WERI-Rb-1 (cell line): ENCODE measurements at places on chromosomes 7 and 10.

- no peak for DNase-seq
These were observed 40.9 kb downstream of the ITIH5 start for GRCh38 chr10:7625836-7626235.

DNA sequence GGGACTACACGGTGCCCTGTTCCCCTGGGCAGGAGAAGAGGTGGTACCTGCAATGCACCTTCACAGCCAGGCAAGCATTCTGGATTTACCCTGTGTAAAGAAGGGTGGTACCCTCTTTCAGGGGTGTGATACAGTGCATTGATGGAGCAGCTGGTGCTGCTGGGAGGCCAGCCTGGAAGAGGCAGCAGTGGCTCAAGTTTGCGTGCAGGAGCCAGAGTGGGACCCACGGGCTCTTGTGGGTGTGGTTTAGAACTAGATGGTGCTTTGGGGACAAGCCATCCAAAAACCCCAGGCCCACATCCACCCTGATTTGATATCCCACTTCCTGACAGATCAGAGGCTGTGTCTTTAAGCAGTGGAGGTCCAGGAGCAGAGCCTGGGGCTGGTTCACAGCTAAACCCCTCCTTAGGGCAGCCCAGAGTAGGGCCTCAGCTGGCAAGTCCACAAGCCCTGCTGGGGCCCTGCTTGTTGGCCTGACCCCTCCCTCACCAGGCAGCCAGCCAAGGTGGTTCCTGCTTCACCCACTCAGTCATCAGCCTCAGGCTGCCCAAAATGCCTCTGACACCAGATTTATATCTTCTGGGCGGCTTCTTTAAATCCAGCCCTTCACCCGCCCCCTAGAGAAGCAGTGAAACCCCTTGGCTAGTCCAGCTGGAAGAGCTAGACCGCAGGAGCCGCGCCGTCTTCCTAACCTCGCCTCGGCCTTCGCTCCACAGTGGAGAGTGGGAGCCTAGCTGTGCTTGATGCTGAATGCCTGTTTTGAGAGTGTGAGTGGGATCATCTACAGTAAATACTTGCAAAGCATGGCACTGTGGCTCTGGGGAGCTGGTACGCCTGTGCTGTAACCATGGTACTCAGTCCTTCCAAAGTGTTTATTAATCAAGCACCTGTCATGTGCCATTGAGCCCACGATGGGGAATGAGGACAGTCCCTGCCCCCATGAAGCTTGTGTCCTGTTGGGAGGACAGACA is 1.4 kb upstream of the ASIC3 start:
- no peak for DNase-seq

DNA sequence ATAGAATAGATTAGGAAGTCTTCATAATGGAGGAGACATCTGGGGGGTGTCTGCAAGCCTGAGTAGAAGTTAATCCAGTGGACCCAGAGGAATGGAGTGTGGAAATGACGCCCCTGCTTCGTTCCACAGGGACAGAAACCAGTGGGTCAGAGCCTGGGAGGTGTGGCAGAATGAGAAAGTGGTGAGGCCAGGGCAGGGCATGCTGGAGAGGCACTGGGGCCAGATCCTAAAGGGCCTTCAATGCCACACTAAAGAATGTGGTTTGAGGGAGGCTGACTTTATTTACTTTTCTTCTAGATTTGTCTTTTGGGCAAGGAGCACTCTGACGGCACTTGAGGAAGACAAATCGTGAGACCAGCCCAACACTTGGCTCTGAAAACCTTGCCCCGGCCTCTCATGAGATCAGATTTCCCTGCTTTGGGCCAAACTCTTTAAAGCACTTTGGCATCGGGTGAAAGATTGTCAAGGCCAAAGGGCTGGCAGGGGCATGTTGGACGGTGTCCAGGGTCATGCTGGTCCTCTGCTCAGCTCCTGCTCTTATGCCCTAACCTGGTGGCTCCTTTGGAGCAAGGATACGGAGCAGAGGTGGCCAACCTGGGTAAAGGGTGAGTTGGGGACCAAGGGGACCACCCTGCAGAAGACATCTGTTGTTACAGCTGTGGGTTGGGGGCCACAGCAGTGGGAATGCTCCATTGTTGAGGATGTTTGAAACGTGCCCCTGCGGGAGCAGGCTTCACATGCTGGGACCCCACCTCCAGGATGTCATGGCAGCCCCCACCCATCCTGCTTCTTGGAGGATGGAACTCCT is 157.0 kb upstream of the ZMIZ1 start:
- DNase-seq: no peak

DNA sequence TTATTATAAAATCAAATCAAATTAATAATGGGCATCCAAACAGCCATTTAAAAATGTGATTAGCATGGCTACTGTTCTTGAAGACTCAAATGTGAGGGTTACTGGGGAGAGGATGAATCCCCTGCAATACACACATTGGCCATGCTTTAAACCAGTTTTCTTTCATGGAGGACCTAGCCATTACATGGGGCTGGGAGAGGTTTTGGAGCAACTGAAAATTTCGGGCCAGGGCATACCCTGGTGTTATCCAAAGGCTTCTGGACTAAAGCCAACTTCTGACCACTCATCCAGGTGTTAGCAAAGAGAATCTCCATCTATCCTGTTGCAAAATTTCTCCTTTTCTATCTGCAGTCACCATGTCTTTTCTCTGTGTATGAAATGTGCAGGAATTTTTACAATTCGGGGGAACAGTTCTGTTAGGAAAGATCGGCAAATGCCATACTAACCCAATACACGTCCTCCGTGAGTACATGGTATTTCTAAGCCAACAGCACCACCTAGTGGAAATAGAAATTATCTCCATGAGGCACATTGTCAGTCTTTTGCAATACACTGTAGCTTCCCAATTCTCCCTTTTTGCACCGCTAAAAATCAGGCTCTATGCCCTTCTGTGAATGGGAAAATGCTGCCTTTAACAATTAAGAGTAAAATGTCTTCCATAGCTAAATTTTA is 47.0 kb upstream of the ZNF107 start:
- peak; percentile 15 for DNase-seq

DNA sequence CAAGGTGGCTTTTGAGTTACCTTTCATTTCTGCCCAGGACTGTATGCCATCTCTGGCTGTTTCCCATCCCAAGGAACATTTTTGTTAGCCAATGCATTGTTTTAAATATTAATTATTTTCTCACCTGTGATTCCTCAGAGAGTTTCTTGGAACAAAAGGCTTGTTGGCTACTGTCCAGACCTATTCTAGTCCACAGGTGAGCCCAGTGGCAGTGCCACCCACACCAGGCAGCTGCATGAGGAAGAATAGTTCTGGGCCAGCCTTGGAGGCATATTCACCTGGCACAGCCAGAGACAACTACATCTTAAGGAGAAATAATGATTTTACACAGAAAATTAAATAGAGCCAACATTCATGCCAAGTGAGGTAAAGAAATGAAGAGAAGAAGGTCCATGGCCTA is 123.9 kb downstream of the C1GALT1 start:
- DNase-seq: no peak

- DNase-seq: no peak
These were observed 4.6 kb downstream of the BMI1 start for GRCh38 chr10:22325272-22326144.

DNA sequence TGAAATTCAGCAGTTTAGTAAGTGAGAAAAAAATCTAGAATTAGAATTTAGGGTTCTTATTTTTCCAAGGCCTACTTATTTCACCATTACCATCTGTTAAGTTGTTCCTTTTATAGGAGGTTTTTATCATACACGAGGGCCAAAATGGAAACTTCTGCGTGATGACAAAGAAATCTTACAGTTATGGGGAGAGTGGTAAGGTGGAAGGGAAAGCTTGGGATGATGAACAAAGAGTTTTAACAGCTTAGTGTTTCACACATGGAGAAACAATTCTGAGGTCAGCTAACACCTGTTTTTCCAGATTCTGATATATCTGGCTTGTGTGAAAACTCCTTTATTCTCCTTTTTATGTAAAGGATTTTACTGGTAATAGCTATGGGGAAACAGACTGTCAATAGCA is 49.8 kb upstream of the SEMA3C start:
- no peak for DNase-seq

DNA sequence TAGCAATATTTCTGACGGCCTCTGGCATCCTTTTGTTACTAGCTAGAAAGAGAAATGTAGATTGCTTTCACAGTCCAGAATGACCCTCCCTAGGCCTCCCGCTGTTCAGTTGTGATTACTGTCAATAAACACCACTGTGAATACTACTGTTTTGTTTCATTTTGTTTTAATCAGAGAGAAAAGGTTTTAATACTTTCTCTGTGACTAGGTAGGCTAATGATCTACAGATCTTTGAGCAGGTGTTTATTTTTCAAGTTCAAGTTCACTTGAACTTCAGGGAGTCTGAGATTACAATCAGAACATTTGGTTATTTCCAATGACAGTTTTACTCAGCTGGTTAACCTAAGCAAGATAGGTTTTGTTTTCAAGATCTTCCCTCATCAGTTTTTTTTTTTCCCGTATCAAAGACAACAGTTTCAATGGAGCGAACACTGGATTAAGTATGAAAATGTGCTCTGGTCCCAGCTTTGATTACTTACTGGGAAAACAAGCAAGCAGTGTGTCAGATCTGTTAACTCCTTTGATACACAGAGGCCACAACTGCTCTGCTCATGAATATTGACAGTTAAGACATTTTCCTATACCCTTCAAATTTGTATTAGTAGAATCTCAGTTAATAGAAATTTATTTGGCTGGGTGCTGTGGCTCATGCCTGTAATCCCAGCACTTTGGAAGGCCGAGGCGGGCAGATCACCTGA is 34.8 kb downstream of the VKORC1L1 start:
- no peak for DNase-seq

- no peak for DNase-seq
These were observed 601.3 kb downstream of the PARD3 start for GRCh38 chr10:34213805-34214197.

GRCh38 chr10:89891006-89891535 is 189.7 kb downstream of the KIF20B start:
- DNase-seq: no peak

GRCh38 chr10:44233561-44234482 is 151.1 kb downstream of the CXCL12 start:
- peak; percentile 98 for DNase-seq

DNA sequence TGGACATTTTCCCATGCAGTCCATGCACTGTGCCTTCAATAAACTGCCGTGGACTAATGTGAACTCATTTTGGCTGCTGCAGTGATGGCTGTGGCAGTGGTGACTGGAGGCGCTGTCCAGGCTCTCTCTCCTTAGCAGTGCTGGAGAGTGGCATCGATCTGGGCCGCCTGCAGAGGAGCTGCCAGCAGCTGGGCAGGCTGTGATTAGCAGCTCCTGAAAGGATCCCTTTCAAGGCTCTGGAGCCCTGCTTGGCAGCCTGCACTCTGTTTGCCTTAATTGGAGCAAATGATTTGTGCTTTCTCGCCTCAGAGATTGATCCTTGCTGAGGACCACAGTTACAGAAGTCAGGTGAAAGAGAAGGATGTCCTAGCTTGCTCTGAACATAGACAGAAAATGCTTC is 130.1 kb upstream of the VWC2 start:
- DNase-seq: no peak

GRCh38 chr7:70608229-70608628 is 523.7 kb upstream of the GALNT17 start:
- no peak for DNase-seq

DNA sequence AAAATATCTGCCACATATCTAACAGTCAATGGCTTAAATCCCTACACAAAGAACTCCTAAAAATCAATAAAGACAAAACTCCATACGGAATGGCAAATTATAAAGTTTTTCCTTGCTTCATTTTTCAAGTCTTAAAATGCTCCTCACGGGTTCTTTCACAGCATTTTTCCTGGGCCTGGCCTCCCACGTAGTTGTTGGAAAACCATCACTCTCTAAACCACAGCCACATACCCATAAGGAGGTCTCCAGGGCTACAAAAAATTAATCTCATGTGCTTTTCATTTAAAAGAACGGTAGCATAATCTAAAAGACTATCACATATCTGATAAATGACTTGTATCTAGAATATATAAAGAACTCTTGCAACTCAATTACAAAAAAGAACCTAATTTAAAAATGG is 2.9 kb downstream of the COA1 start:
- DNase-seq: no peak

DNA sequence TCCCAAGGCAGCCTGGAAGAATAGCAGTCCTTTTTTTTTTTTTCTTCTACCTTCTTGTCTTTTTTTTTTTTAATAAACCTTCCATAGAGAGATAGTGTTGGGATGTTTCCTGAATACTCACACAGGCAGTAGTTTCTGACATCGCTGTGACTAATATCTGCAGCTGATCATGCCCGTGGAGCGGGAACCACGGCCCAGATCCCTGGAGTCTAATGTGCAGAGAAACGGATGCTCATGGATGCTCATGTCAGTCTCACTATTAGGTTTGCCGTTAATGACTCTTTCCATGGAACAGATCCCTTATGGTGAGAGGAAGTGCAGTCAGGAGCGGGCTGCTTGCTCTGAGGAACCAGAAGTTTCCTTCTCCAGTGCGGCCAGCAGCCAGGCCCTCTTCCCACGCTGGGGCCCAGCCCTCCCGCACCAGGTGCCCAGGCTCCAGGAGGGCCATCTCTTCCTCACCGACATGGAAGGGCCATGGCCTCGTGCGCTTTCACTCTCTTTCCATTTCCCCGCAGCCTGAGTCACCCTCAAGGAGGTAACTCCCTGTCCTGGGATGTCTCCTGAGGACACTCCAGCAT is 132.5 kb downstream of the WDR37 start:
- DNase-seq: no peak

DNA sequence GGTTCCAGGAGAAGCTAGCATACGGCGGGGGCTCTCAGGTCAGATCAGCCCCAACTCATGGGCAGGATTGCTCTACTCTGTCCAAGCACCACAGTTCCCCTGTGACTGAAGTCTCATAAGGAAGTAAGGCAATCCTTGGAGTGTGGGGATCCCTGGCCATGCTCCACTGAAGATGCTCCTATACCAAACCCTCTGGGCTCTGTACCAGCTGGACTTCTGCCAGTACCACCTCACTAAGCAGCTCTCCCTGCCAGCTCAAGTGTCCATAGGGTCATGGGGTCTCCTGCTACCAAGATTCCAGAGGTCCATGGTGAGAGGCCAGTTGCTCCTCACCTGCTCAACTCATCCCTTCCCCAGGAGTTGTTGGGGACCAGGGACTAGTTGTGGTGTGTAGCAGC is 355.7 kb upstream of the STEAP1 start:
- no peak for DNase-seq

GRCh38 chr10:68989317-68989990 is 851 bp downstream of the KIFBP start:
- no peak for DNase-seq

DNA sequence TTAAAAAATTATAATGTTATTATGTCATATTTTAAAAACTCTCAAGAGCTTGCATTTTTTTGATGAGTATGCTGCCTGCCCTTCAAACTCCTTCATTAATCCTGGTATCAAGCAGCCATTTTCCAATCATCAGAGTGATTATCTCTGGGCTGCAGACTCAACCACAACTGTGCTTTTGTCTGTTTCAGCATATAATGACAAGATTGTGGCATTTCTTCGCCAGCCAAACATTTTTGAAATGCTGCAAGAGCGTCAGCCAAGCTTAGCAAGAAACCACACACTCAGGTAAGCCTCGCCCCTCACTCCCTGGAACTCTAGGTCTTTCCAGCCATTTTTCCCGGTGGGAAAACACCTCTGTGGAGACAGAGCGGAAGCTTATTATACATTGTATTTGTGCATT is 90.0 kb upstream of the STK17A start:
- no peak for DNase-seq

- DNase-seq: peak; percentile 48
These were observed 29.3 kb upstream of the ADD3 start for GRCh38 chr10:109978481-109978880.

GRCh38 chr10:96235326-96236089 is 35.9 kb downstream of the BLNK start:
- DNase-seq: no peak
